ENCODE measurements at places on chromosomes 1 and 21.

DNA sequence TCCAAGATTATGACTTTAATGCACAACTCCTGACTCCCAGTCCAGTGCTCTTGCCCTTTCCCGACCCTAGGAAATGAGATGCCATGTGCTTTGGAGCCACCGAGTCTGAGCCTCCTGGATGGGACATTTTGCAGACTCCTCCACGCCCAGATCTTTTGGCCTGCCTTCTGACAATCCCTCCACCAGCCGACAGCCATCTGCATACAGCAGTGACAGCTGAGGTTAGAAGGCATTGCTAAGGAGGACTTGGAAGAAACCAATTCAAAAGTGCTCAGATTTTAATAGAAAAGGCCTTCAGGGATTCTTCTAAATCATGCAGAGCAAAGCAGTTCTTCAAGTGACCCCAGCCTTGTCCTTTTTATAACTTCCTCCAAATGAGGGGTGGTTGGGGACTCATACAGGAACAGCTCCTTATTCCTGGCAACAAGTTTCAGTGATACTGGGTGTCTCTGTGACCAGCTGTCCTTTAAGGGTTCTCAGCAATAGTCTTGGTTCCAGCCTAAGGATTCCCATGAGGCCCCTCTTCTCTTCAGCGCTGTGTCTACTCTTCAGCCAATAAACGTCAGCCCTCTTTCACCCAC, 369.3 kb downstream of the PBX1 start:
- no peak for DNase-seq

DNA sequence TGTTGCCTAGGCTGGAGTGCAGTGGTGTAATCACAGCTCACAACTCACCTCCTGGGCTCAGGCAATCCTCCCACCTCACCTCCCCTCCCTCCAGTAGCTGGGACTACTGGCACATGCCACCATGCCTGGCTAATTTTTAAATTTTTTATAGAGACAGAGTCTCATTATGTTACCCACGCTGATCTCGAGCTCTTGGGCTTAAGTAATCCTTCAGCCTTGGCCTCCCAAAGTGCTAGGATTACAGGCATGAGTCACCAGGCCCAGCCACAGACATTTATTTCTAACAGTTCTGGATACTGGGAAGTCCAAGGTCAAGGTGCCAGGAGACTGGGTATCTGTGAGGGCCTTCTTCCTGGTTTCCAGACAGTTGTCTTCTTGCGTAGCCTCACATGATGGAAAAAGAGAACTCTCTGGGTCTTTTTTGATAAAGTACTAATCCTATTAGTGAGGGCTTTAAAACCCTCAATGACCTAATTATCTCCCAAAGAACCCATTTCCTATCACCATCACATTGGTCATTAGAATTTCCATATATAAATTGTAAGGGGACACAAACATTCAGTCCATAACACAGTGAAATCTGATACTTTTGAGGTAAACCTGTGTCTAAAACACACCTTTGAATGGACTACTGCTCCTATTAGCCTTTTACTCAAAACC, 67.9 kb downstream of the PHACTR4 start:
- DNase-seq, result no peak

- no peak for DNase-seq
Observed at GRCh38 chr1:2356401-2356800, 35.0 kb downstream of the MORN1 start.

DNA sequence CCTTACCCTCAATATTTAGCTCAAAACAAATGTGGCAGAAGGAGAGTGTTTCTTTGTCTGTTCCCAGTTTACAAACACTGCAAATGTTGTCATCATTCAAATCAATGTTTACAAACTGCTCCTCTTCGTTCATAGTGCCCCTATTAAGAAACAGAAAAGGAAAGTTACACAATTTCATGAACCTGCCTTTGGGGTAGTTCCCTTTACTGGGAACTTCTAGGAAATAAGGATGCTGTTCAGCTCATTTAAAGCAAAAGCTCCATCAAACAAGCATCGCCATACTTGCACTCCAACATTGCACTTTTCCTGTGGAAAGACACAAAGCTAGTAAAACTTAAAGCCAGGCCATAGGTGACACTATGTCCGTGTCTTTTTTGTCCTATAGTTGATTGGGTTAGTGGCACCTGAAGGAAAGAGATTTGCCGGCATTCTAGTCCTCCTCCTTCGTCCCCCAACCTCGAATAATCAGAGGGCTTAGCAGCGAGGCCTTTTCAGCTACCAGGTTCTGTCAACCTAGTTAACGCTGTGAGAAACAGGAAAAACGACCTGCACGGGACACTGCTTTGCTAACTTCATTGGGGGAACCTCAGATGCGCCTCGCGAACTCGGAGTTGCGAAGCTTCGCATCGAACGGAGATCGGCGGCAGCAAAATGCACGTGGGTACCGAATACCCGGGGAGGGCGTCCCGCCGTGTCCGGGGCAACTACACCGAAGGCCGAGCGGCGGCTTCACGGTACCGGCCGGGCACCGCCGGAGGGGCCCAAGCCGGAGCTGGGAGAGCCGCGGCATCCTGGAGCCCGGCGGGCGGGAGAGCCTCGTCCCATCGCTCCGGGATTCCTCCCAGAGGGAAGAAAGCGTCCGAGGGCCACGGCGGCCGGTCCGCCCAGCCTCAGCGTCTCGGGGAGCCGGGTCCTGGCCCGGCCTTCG, 706 bp downstream of the C21orf91 start:
- DNase-seq, result no peak

GRCh38 chr1:184072376-184072775, 20.8 kb downstream of the TSEN15 start:
- DNase-seq, result no peak

DNA sequence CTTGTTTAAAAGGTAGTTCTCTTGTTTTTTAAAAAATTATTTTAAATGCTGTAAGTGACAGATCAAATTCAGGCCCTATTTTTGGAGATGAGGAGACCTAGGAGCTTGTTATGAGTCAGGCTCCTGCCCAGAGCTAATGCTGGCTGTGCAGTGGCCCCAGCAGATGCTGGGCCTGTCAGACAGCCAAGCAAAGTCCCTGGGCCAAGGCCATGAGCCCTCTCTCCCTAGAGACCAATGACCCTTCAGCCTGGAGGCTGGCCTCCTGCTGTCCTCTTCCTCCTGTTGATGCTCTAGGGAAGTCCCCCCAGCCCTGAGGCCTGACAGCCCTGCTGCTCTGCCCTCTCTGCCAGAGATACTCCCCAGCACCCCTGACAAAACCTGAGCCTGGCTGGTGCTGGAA, 128.1 kb upstream of the CTTNBP2NL start:
- no peak for DNase-seq

- no peak for DNase-seq
Observed at GRCh38 chr1:92748138-92748537, 36.8 kb downstream of the EVI5 start.

- DNase-seq, result no peak
Observed at GRCh38 chr21:44618504-44618903, 6.6 kb downstream of the KRTAP10-8 start.

- no peak for DNase-seq
Observed at GRCh38 chr1:109902204-109902985, 8.3 kb upstream of the CSF1 start.

DNA sequence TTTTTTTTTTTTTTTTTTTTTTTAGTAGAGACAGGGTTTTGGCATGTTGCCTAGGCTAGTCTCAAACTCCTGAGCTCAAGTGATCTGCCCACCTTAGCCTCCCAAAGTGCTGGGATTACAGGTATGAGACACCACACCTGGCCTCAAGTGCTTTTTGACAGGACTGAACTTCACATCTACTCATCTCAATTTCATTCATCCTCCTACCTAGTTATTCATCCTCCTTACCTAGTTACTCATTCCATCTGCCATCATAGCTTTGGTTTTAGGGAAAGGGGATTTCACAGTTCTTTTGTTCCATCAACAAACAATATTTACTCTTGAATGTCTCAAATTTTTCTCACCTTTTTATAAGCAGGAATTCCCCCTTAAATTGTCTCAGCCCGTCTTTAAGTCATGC, 38.6 kb upstream of the RALGPS2 start:
- DNase-seq, result no peak

GRCh38 chr1:170676628-170677027, 12.7 kb downstream of the PRRX1 start:
- DNase-seq, result no peak

DNA sequence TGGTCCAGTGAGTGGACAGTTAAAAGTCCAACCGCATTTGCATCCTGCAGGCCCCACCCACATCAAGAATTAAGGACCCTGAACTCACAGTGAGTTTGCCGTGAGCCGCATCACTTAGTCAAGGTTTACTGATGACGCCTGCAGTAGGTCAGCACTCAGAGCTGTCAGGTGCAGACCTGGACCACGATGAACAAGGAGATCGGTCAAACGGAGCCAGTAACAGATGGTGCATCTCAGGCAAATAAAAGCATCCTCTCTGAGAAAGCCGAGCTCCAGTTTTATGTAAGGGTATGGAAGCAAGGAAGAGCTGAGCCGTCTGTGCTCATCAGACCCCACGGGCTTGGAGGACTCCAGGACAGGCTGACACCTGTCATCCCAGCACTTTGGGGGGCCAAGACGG, 4.5 kb downstream of the PRDM15 start:
- no peak for DNase-seq

- no peak for DNase-seq
Observed at GRCh38 chr21:17931080-17931479, 111.9 kb upstream of the C21orf91 start.

DNA sequence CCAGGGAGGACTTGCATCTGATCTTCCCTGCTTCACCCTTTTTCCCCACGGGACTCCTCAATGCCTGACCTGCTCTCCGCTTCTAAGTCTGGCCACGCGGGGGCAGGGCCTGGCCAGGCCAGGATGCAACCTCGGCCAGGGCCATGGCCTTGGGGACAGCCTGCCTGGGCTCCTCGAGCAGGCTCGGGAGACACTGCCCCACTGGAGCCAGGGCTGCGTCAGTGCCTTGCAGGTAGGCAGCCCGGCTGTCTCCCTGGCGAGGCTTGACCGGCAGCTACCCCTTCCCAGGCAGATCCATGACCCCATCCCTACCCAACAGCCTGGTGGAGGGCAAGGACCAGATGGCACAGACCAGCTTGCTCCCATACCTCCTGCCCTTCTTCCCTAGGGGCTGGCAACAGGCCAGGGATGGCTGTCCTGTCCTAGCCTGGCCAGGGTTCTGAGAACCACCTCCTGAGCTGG, 2.7 kb upstream of the PRDM16 start:
- no peak for DNase-seq

- DNase-seq, result no peak
Observed at GRCh38 chr1:111161843-111162487, 21.9 kb downstream of the CEPT1 start.

GRCh38 chr1:233016798-233017197, 66.4 kb downstream of the NTPCR start:
- no peak for DNase-seq

DNA sequence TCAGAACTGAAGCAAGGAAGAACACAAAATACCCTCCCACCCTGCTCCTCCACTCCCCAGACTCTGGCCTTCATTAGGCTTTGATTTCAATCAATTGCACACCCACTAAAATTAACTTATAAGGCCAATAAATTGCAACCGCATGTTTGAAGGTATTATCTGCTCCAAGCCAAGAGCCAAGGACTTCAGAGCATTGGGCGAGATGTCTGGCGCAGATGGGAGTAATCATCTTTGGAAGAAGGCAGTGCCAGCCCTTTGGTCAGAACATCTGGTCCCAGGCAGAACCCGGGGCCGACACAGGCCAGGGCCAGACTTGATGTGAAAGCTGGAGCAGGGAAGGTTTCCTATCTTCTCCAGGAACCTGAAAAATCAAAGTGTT, 60.0 kb downstream of the SLC66A1 start:
- DNase-seq, result no peak

Data from GM10248 (cell line).